ENCODE measurements at places on chromosomes 12 and 14. TPM values are rescaled to one million over a fixed set of nuclear protein-coding genes. Genes with fewer than 3 reads are reported as not detected.
A peak's percentile ranks its signal among the peaks of the same experiment; 100 is the strongest.

DNA sequence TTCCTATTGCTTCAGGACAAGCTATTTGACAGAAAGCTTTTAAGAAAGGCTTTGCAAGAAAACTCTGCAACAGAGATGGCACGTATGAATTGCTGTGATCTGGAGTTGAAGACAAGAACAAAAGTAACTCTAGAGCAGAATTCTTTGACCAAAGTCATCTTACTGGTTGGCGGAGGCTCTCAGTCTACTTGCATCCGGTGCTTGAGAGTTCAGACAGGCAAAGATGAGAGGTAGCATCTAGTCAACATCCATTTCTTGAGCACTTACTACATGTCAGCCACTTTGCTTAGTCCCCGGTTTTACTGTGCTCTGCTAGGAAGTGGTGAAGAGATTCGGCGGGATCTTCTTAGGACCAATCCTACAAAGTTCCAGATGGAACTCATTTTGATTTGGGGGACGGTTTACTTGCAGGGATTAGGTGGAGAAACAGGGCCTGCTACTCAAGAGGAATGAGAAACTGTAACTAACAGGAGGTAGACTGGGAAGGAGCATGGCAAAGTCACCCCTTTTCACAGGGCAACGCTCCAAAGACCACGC lies 404 bp upstream of the CCDC91 start:
- DNase-seq, result no peak

DNA sequence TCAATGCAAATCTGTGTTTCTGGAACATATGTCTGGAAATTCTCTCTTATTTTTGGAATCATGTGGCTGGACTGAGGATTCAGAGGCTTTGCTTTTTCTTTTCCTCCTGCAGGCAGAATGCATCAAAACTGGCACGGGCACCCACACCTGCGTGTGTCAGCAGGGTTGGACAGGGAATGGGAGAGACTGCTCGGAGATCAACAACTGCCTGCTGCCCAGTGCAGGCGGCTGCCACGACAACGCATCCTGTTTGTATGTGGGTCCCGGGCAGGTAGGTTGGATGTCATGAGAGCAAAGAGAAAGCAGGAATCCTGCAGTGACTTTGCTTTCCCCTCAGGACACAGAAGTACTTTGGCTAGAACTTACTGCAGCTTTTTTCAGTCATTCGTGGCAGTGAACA lies 90.3 kb downstream of the STAB2 start:
- no peak for DNase-seq

- DNase-seq, result peak; percentile 22
Measured at GRCh38 chr14:102390064-102390855, 27.5 kb downstream of the TECPR2 start.

DNA sequence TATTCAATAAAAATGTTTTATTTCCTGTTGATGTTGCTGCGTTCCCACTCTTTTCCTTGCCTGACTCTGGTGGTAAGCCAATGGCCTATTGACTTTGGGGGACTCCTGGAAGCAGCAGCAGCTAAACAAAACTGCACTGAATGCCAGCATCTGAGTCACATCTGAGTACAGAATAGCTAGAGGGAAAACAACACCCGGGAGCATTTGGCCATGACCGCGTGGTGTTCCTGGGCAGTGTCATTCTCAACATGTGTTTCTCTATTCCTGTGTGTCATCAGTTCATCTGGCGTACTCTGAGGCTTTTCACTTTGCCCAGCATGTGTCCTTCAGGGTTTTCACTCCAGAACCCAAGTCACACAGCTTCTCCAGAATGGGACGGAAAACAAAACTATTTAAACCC lies 238.8 kb downstream of the PAWR start:
- peak; percentile 86 for DNase-seq

DNA sequence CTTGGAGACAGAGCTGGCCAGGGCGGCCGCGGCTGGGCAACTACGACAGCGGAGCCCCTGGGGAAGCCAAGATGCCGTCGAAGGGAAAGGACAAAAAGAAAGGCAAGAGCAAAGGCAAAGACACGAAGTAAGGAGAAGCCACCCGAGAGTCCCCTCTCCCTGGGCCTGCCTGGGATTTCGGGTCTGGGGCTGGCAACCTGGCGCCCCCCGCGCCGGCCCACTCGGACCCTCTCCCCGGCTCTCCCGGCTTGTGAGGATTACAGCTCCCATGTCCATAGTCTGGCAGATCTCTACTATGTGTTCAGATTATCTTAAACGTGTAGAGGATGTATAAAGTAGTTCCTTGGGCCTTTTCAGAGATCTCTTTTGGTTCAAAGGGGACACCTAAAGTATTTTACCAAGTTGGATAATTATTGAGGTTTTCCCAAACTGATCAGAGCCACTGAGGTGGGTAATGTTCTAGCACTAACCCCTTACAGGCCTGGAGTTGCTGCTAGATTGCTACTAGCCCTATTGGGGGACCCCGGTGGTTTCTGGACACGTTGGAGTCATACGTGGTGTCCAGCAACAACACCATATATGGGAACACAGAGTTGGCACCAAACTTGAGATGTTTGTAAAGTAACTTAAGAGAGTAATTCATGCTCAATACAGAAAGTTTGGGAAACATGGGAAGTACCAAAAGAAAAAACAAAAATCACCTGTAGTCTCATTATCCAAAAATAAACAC lies 424 bp downstream of the BBOF1 start:
- DNase-seq, result no peak

DNA sequence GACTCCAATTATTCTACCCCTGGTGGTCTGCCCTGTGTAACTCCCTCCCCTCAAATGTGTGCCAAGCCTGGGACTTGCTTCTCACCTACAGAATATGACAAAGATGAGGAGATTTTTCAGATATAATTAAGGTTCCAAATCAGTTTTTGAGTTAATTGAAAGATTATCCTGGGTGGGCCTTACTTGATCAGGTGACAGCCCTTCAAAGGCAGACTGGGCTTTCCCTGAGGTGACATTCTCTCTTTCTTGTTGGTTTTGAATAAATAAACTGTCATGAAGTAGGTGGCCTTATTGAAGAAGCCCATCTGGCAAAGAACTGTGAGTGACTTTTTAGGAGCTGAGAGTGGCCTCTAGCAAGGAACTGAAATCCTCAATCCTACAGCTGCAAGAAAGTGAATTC lies 106.0 kb downstream of the BRMS1L start:
- no peak for DNase-seq

The PSEN1 gene
- total RNA-seq, result 26.2 TPM

Data from SJSA1 (cell line).